Dermis lymphatic vessel endothelial cell (primary cell): ENCODE measurements at places on chromosomes 11 and 22. TPM values are rescaled to one million over a fixed set of nuclear protein-coding genes. Genes with fewer than 3 reads are reported as not detected.

EEF1G gene
- 1,528 and 1,531 TPM in 2 replicates for total RNA-seq

WT1 gene
- not detected in 2 replicates for total RNA-seq

ASPHD2 gene
- 0.65 and 1.1 TPM in 2 replicates for total RNA-seq

ENTHD1 gene
- total RNA-seq: not detected in 2 replicates

SCT gene
- not detected in 2 replicates for total RNA-seq

OR51T1 gene
- total RNA-seq: not detected in 2 replicates

MMP8 gene
- total RNA-seq: not detected in 2 replicates

ESAM gene
- 9.3 and 15.8 TPM in 2 replicates for total RNA-seq

RASL10A gene
- total RNA-seq: 6.2 and 22.6 TPM in 2 replicates

SLN gene
- not detected in 2 replicates for total RNA-seq

F2 gene
- total RNA-seq: not detected in 2 replicates

PLEKHB1 gene
- total RNA-seq: 0.22 and 0.52 TPM in 2 replicates

MRGPRX4 gene
- total RNA-seq: 0.69 and 0.87 TPM in 2 replicates

LRRC32 gene
- total RNA-seq: 34.5 and 39.3 TPM in 2 replicates

PHOX2A gene
- total RNA-seq: not detected in 2 replicates

OR5A1 gene
- total RNA-seq: under 0.01 TPM in 1 of 2 replicates, not detected in the other

DSCAML1 gene
- total RNA-seq: not detected in 2 replicates

SAA4 gene
- total RNA-seq: not detected in 2 replicates

GLB1L2 gene
- under 0.01 and 0.34 TPM in 2 replicates for total RNA-seq

APOC3 gene
- total RNA-seq: not detected in 2 replicates

CELSR1 gene
- total RNA-seq: 20.2 and 24.1 TPM in 2 replicates

CCDC179 gene
- not detected in 2 replicates for total RNA-seq

MPZL3 gene
- total RNA-seq: 1.2 and 2.1 TPM in 2 replicates

GLYATL1 gene
- total RNA-seq: not detected in 2 replicates

DBX1 gene
- total RNA-seq: not detected in 2 replicates
